Gastrocnemius medialis (tissue), 4 donors: ENCODE measurements at places on chromosomes 11 and 22. TPM values are rescaled to one million over a fixed set of nuclear protein-coding genes. Genes with fewer than 3 reads are reported as not detected.

- no peak overlapping the region for H3K27ac ChIP-seq
- no peaks in the 10 kb centered on the region for H3K36me3 ChIP-seq
- H3K4me3 ChIP-seq = no peak overlapping the region
- H3K4me1 ChIP-seq = no peaks in the 10 kb centered on the region
Measured at GRCh38 chr22:28608546-28608945, 71.1 kb downstream of the TTC28 start.

GRCh38 chr11:8313504-8314090 lies 49.9 kb upstream of the LMO1 start:
- H3K27me3 ChIP-seq = no peaks in the 10 kb centered on the region
- no peak overlapping the region for H3K4me3 ChIP-seq
- no peak for DNase-seq
- no peak overlapping the region for H3K27ac ChIP-seq

DNA sequence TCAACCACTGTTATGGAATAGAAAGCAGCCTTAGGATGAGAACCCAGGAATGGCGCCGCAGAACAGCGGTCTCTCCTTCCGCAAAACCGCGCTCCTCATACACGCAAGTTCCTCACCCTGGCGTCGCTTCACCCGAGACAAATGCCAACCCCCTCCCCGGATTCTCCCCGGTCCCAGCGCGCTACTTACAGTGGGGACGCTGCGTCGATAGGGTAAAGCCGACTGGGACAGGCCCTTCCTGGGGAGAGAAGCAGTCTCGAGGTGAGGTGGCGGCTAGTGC lies 287 bp downstream of the RPS13 start:
- no peaks in the 10 kb centered on the region for H3K36me3 ChIP-seq
- no peaks in the 10 kb centered on the region for H3K27me3 ChIP-seq
- no peak for DNase-seq
- peak overlapping the region; percentile 90 for H3K4me3 ChIP-seq
- H3K27ac ChIP-seq = peak overlapping the region; percentile 97
- H3K4me1 ChIP-seq = peaks cover 26% of the 10 kb centered on the region

- no peaks in the 10 kb centered on the region for H3K27me3 ChIP-seq
- no peak for DNase-seq
- no peaks in the 10 kb centered on the region for H3K4me1 ChIP-seq
- H3K27ac ChIP-seq = no peak overlapping the region
Measured at GRCh38 chr11:119194811-119195440, 9.7 kb downstream of the NHERF4 start.

DNA sequence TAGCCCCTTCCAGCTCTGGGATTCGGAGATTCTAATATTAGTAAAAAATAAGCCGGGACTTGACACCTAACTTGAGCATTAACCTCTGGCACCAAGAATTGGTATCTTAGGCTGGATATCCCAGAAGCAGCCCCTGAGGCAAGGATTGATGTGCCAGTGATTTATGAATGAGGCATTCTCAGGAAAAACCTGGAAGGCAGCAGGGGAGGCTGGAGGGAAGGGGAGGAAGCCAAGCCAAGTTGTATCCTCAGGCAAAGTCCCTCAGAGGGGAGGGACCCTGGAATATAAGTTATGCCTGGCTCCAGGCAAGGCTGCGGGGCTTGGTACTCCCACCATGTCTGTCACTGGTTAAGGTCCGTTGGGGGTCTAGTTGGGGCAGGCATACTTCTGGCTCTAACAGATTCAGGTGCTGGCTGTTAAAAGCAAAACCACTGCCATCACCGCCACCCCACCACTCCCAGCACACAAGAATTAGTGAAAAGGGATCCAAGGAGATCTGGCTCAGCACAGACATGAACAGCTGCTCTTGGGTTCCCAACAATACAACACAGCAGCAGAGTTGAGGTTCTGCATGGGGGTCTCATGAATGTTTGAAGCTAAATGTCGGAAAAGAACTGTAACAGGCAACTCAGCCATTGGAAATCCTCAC lies 29.8 kb downstream of the LMO2 start:
- H3K4me3 ChIP-seq = no peak overlapping the region
- no peak for DNase-seq
- no peak overlapping the region for H3K27ac ChIP-seq
- H3K27me3 ChIP-seq = no peaks in the 10 kb centered on the region
- H3K4me1 ChIP-seq = no peaks in the 10 kb centered on the region

- H3K27ac ChIP-seq = no peak overlapping the region
- no peaks in the 10 kb centered on the region for H3K27me3 ChIP-seq
- H3K4me3 ChIP-seq = no peak overlapping the region
- H3K4me1 ChIP-seq = peaks cover 51% of the 10 kb centered on the region
Measured at GRCh38 chr11:34316347-34317035, 41.3 kb downstream of the ABTB2 start.

DNA sequence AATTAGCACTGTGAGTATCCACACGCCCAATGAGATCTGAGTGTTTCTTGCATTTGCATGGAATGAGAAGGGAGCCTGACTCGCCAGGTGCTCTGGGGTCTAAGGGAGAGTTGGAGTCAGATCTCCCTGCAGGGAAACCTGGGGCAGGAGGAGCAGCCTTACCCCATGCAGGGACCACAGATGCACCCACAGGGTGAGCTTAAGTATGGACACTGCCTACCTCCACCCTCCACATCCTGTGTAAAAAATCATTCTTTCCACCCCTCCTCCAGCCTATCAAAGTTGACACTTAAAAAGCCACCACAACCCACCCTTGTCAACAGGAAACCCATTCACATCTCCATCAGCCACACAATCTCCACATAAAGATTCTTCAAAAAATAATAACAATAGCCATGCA lies 67.0 kb upstream of the IGLL5 start:
- no peak overlapping the region for H3K27ac ChIP-seq
- H3K36me3 ChIP-seq = no peaks in the 10 kb centered on the region
- DNase-seq = no peak
- H3K4me3 ChIP-seq = no peak overlapping the region

DNA sequence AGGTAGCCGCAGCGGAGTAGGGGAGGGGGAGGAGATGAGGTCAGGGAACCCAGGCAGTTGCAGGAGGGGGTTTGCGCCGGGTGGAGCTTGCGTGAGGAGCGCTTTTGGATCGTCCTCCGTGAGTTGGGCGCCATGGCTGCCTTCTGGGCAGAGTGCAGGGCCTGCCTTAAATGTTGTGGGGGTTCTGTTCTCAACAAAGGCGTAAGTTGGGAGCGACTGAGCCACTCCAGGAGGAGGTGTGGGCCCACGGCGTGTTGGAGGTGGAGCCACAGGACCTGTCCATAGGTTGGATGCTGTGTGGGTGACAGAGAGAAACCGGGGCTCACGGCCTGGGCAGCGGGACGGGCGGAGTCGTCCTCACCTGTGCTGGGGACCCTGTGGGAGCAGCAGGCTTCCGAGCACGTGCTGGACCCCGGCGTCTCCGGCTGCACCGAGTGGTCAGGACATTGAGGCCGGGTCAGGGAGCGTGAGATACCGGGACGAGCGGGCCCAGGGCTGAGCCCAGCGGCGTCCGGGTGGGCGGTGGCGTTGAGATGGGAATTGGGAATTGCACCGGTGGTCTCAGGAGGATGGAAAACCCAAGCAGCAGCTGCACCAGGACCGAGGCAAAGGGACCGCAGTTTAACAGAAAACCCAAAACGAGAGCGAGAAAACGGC lies 977 bp upstream of the PGGHG start:
- H3K4me1 ChIP-seq = no peaks in the 10 kb centered on the region
- no peak overlapping the region for H3K27ac ChIP-seq
- DNase-seq = no peak

DNA sequence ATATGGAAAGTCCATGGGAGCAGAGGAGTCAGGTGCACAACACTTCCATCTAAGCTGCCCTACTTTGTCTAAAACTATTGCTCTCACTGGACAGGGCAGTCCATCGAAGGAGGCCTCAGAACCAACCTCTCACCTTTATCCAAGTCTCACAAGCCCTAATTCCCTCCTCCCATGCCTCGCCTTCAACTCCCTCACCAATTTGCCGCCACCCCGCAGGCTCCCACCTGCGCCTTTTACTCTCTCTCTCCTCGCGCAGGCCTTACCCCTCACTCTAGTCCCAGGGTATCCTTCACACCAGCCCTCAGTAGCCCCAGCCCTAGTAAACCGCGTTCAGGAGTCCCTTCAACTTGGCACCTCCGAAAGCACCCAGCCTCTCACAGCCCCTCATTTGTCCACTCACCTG lies 451 bp downstream of the FHIP1B start:
- no peaks in the 10 kb centered on the region for H3K27me3 ChIP-seq
- H3K36me3 ChIP-seq = no peaks in the 10 kb centered on the region
- H3K4me3 ChIP-seq = peak overlapping the region; percentile 78
- H3K4me1 ChIP-seq = peaks cover 14% of the 10 kb centered on the region
- H3K27ac ChIP-seq = peak overlapping the region; percentile 88

DNA sequence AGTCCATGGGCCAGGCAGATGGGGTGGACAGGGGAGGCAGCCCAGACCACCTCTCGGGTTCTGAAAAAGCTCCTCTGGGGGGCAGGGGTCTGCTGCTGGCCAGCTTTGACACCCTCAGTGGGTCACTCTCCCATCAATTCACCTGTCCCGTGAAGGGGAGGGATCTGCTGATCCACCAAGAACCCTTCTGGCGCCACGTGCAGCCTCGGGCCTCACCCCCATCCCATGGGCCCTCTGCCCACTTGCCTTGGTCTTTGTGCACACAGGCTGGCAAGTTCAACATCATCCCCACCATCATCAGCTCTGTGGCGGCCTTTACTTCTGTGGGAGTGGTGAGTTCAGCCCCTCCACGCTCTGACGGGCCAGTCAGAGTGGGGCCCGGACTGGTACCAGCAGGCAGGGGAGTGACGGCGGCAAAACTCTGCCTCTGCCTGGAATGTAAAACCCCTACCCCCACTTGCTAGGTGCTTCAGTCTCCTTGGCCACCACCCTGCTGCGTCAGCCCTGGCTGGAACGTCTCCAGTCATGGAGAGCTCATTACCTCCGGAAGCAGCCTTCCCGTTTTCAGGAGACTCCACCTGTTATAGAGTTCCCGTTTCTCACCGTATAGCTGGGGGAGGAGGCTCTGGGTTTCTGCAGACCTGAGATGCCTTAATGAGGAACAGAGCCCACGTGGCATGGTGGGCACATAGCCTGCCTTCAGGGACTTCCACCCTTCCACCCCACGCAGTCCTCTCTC lies 12.7 kb downstream of the PRG3 start:
- no peak for DNase-seq
- H3K27me3 ChIP-seq = no peaks in the 10 kb centered on the region
- no peaks in the 10 kb centered on the region for H3K4me1 ChIP-seq
- H3K36me3 ChIP-seq = no peaks in the 10 kb centered on the region
- no peak overlapping the region for H3K4me3 ChIP-seq

- no peak for DNase-seq
- H3K27me3 ChIP-seq = no peaks in the 10 kb centered on the region
- H3K36me3 ChIP-seq = no peaks in the 10 kb centered on the region
- no peak overlapping the region for H3K4me3 ChIP-seq
- H3K27ac ChIP-seq = peak overlapping the region; percentile 77
Measured at GRCh38 chr11:120391854-120392253, 55.6 kb downstream of the ARHGEF12 start.

Gene RTN4RL2
- total RNA-seq = 0.13 TPM
